ENCODE measurements at places on chromosomes 4 and X.

DNA sequence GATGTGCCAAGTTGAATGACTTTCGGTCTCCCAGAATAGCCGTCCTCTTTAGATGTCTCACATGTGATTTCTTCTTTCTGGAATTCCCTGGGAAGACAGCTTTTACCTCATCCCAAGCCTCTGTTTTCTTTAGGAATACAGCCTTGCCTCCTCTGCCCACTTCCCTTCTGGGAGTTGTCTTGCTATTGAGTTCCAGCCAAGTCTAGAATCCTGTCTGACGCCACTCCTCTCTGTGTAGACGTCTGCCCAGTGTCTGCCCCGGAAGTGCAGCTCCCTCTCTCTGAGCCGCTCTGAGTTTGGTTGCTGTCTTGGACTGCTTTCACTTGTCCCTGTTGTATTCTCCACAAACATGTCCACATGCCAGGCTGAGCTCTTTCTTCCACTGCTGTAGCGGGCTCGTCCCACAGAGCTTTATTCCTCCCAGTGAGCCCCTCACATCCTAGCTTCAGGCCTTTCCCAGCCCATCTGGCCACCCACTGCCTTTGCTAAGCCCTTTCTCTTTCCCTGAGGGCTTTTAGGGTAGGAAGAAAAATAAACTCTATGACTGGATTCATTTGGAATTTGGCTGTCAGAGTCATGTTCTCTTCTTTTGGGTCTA lies 9.0 kb upstream of the IGFBP7 start:
- no peak for DNase-seq

DNA sequence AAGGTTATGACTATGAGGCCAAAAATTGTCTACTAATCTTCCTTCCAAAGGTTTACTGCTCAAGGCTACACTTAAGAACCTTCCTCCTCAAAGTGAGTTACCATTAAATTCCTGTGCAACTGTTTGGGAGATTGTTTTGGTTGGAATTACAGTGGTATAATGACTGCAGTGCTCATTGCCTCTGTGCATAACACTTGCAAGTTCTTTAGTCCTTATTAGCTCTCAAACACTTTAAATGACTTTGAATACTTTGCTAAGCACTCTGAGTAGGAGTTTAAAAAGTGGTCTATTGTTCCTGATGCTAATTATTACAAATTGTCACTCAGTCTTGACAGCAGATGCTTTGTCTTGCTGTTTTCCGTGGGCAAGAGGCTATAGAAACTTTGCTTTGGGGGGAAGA lies 422.8 kb upstream of the PABPC4L start:
- DNase-seq = no peak

GRCh38 chr4:153269218-153269990 lies 65.2 kb downstream of the TRIM2 start:
- DNase-seq = no peak

GRCh38 chrX:33041141-33041540 lies 170.2 kb downstream of the DMD start:
- no peak for DNase-seq

DNA sequence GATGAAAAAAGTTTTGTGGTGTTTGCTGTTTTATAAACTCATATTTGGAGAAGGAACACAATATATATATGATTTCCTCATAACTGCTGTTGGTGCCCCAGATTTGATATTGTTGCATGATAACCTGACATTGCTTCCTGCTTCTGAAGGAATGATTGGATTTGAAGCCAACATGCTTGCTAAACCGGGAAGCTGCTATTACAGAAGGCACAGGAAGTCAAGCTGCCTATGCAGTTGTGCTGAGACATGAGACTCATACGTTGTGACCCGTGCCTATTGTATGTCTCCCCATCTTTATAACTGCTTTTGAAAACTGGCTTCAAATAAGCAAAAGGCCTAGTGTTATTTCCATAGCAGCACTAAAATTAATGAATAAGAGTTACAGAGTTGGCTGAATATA lies 32.9 kb downstream of the GAB1 start:
- DNase-seq = no peak

- peak; percentile 27 for DNase-seq
These were observed 678 bp downstream of the BMP3 start for GRCh38 chr4:81030981-81031791.

GRCh38 chrX:38363046-38363445 lies 10.6 kb downstream of the OTC start:
- DNase-seq = no peak

- DNase-seq = no peak
These were observed 85.9 kb downstream of the CASK start for GRCh38 chrX:41837270-41837944.

DNA sequence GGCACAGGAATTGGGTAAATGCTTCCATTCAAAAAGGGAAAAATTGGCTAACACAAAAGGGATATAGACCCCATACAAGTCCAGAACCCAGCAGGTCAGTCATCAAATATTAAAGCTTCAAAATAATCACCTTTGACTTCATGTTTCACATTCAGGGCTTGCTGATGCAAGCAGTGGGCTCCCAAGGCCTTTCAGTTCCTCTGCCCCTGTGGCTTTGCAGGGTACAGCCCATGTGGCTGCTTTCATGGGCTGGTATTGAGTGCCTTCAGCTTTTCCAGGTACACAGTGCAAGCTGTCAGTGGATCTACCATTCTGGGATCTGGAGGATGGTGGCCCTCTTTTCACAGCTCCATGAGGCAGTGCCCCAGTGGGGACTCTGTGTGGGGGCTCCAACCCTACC lies 253.0 kb downstream of the TECRL start:
- DNase-seq = no peak

DNA sequence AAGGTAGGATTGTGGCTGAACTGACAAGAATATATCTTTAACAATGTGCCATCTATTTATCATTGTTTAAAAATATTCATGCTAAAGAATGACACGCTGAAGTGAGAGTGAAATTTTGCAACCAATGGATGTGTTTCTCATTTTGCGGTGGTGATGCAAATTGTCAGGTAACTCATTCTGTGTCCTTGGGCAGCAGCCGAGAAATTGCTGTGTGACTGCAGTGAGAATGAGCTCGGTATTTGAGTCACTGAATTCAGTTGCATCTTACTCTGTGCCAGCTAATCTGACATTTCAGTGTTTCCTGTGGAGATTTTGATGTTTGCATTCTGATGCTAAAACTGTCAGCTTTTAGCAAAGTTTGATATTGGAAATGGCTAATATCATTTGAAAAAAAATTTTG lies 28.1 kb downstream of the MCUB start:
- DNase-seq = no peak

DNA sequence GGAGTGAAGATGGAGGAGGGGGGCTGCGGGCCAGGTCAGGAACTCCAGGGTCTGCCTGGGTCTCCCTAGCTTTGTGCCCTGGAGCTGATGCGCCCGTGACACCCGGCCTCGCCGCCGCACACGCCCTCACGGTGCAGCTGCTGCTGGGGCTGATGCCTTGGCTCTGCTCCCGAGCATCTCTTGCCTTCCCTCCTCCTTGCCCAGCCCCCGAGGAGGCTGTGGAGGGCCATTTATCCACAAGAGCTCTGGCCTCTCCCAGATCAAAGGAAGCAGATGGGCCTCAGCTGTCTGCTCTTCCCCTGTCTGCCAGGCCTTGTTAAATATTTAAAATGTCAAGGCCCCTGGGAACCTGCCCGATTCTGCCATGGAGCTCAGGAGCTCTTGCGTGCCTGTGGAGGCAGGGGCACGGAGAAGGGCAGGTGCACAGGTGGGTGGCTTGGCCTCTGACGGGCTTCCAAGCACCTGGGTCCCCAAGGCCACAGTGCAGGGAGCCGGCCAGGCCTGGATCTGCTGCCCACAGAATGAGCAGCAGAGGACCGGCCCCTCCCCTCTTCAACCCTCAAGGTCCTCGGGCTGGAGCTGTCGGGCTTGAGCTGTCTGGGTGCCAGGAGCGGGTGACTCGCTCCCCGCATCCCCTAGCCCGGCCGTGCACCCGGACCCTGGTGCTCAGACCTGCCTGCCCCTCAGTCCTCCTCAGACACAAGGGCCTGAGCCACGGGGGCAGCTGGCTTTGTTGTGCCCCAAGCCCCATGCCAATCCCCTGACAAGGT lies 20.3 kb downstream of the ATP2B3 start:
- no peak for DNase-seq

- DNase-seq = no peak
These were observed 136.8 kb upstream of the PDLIM3 start for GRCh38 chr4:185672151-185672550.

DNA sequence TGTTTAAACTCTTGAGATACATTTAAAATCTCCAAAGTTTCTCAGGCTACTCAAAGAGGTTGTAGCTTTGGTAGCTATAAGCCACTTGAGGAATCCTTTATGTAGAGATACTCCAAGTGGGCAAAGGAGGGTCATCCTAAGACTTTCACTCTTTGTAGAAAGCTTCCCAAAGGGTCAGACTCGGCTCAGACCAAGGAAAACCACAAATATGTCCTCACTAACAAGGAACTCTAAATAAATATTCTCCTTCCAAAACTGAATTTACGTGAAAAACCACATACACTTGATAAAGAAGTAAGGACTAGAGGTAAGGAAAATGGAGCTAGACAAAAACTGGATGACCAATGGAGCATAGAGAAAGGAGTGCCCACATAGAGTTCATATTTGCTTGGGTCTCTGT lies 41.7 kb upstream of the DDX60 start:
- DNase-seq = no peak

DNA sequence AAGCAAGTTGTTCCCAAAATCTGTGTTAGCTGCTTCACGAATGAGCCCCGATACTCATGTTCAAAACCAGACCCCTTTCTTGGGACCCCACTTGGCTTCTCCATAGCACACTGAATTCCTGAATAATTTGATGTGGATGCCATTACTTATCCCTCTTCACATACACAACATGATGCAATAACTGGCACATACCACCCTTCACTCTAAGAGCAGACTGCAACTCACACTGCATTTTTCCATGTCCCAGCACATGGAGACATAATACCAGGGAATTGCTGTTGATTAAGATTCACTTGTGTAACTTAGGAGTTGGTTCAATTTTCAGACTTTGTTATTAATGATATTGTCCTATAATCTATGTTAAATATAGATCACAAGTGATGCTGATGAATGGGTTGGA lies 213.4 kb downstream of the MAML3 start:
- DNase-seq = no peak

DNA sequence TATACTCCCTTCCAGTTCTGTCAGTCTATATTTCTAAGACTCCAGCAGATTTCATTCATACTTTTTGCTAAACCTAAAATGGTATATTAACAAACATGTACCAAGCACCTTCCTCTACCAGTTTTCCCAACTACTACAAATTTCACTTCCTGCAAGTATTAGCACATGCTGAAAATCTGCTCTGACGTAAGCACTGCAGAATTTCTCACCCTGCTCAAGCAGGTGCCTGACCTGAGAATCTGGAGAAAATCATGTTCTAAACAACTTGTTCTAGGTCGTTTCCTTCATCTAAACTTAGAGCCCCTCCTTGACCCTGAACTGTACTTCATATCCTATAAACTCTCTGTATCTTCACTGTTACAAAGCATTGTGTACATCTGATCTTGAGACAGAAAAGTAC lies 380.7 kb upstream of the NOCT start:
- DNase-seq = no peak

- no peak for DNase-seq
These were observed 12.3 kb downstream of the RPL9 start for GRCh38 chr4:39446483-39446841.

GRCh38 chr4:10353110-10353509 lies 104.1 kb downstream of the ZNF518B start:
- no peak for DNase-seq

DNA sequence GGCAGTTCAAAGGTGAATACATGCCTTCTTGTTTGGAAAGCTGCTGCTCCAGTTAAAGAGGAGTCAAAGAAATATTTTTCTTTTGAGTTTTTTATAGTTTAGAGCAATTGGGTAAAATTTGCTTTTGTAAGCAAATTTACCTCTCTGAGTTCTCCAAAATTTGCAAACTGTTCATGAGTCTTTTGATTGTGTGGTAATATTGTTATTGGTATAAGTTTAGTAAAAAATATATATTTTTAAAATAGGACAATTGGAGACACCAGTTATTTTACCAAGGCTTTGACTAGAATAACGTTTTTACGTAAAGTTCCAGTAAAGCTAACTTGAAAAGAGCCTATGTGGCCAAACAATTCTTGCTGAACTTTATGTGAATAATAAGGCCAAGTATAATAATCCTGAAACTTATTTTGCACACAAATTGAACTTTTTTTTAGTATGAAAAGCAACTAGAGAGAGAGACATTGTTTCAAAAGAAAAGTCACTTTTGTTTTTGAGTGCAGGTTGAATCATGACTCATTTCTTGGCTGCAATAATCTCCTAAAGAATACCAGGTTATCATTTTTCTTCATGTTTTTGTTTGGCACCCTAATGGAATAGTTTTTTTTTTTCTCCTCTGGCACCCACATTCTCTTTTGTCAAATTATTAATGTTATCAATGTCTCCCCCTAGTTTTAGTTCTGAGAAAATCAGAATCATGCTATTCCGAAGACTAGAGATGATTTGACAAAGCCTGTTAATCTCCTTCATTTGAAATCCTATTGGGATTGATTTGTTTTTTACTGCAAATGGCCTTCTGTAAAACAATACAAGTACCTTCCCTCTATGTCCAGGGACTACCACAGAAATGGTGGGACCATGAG lies 57.1 kb downstream of the UGT2B10 start:
- DNase-seq = no peak
